ENCODE measurements at places on chromosomes 1 and 21. TPM values are rescaled to one million over a fixed set of nuclear protein-coding genes. Genes with fewer than 3 reads are reported as not detected.

GRCh38 chr1:234763367-234763766 lies 153.4 kb upstream of the IRF2BP2 start:
- DNase-seq: no peak

GRCh38 chr1:29264773-29265389 lies 28.6 kb downstream of the PTPRU start:
- no peak for DNase-seq

DNA sequence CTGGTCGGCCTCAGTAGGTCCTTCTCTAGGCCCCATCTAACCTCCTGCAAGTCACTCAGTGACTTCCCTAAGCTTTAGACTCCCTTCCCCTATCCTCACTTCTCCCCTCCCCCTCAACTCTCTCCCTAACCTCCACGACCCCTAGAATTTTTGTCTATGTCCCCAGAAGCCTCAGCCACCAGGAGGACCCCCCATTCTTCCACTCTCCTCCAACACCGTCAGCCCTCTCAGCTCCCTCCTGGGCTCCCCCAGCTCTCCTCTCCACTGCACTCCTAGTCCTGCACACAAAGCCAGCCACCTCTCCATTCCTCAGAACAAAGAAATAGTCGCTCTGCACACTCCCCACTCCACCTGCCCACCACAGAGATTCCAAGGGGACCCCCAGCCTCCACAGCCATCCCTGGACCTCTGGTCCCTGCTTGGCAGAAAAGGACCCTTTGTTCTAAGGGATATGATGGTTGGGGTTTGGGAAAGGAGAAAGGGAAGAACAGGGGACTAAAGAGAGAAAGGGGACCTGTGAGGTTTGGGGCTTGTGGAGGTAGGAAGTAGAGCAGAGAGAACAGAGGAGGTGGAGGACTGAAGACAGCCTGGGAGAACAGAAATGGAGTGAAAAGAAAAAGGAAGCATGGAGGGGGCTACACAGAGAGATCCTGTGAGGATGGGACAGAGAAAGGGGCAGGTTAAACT lies 2.8 kb downstream of the ARHGEF2 start:
- peak; percentile 39 for DNase-seq

DNA sequence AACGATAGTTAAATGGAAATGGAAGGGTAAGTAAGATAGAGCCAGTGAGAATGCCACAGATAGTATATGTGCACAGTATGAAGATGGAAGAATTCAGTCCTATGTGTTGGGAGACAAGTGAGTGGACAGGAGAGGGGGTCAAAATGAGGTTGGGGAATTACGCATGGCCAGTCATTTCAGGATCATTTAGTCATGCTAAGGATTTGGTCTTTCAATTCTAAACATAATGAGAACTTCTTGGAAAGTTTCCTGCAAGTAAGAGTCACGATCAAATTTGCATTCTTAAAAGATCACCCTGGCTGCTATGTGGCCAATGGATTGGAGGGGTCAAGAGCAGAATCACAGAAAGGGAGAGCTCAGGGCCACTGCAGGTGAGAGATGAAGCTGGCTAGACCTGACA lies 64.0 kb upstream of the KCNK2 start:
- DNase-seq: no peak

- no peak for DNase-seq
These were observed 151.4 kb downstream of the TGFB2 start for GRCh38 chr1:218496561-218496960.

DNA sequence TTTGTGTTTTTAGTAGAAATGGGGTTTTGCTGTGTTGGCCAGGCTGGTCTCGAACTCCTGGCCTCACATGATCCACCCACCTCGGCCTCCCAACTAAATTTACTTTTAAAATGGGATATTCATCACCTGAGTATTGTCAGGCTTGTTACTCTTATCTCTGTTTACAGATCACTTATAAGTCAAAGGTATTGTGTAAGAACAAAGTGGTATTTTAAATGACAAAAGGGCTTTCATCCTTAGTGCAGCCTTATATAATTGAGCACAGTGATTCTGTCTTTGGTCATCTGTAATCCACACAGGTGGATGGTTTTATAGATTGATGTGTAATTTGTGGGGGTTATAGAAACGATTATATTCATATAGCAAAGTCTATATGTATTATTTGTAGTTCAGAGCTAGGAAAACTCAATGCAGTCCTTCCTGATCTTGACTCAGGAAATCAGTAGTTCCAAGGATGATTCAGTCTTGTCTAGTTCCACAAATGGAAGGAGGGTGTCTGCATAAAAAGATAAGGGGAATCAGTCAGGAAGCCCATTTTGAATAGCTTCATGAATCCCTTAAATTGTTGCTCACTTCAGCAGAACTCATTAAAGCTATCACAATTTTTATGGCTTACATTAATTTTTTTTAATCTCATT lies 34.6 kb downstream of the STXBP3 start:
- DNase-seq: no peak

DNA sequence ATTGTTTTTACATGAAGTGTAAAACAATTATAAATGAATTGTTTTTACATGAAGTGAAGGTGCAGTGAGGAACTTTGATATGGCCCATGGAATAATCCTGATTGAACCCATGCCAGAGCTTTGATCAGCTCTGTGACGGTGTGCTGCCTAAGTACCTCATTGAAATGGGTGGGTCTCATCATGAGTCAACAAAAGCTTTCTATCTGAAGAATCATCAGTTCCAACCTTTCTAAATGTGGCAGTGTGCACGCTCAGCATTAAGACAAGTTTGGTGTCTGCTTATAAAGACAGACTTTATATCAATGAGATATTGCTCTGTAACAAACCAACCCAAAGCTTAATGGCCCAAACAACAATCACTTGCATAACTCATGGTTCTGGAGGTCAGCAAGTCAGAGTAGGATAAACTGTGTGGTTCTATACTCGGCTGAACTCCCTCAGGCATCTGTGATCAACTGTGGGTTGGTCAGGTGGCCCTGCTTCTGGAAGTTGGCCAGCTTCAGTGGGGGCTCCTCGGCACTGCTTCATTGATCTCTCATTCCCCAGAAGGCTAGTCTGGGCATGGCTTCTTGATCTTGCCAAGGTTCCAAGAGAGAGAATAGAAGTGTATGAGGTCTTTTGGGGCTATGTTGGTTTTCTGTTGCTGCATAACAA lies 258.0 kb downstream of the LTN1 start:
- no peak for DNase-seq

DNA sequence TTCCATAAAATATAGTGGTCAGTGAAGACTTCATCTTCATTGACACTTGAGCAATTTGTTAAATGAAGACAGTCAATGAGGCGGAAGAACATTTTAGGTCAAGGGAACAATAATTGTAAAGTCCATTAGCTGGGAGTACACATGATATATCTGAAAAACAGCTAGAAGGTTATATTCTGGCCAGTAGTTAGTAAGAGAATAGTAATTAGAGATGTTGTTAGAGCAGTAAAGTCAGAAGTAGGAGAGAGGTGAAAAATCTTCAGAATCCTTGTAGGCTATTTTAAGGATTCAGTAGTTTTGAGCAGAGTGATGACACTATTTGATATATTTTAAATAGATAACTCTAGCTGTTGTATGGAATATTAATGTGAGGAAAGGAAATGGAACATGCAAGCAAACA lies 915.6 kb upstream of the NEGR1 start:
- DNase-seq: no peak

- no peak for DNase-seq
These were observed 58.1 kb downstream of the SSBP3 start for GRCh38 chr1:54347955-54348699.

DNA sequence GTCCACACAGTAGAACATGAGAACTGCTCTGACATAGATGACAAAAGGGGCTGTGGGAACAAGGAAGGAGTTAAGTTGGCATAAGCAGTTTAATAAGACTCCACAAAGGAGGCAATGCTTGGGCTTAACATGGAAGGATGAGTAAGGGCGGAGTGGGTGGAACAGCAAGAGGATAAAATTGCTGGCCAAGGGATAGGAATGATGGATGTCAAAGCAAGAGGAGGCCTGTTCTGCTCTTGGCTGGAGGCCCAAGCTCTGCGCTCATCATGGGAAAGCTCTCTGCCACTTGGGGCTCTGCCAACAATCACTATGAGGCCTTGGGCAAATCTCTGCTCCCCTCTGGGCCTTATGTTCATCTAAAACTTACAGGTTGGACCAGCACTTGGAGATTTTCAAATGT lies 98.3 kb upstream of the CAMK1G start:
- DNase-seq: no peak

- peak; percentile 77 for DNase-seq
These were observed 7.8 kb downstream of the C1orf162 start for GRCh38 chr1:111481387-111482221.

DNA sequence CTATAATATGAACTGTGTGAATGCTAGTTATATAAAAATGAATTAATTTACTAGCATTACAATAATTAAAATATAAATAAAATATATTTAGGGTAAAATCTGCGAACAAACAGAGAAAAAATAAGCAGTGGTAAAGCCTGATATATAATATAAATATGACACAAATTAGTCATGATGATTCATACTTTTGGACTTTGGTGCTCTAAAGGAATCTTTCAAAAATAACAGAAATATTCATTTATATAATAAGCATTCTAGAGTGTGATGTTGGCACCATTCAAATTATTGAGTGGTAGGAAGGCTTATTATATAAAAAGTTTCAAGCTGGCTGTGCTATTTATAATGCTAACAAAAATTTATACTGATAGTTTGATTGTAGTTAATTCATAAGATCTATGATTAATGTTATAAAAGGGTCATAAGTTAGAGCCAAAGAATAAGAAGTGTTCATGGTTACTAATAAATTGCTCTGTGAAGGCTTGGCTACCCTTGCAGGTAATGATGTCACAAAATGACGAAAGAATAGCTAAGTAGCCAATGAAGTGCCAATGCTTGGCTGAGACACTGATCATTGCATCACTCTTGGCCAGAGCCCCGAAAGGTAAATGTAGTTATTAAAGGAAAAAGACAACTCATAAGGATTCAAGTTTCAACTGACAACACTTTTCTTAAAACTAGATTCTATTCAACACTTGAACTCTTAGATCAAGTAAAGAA lies 108.7 kb downstream of the USH2A start:
- DNase-seq: no peak

- peak; percentile 93 for DNase-seq
These were observed 14.4 kb upstream of the TTC39A start for GRCh38 chr1:51344602-51345299.

- no peak for DNase-seq
These were observed 111.5 kb downstream of the CCDC185 start for GRCh38 chr1:223504741-223505140.

DNA sequence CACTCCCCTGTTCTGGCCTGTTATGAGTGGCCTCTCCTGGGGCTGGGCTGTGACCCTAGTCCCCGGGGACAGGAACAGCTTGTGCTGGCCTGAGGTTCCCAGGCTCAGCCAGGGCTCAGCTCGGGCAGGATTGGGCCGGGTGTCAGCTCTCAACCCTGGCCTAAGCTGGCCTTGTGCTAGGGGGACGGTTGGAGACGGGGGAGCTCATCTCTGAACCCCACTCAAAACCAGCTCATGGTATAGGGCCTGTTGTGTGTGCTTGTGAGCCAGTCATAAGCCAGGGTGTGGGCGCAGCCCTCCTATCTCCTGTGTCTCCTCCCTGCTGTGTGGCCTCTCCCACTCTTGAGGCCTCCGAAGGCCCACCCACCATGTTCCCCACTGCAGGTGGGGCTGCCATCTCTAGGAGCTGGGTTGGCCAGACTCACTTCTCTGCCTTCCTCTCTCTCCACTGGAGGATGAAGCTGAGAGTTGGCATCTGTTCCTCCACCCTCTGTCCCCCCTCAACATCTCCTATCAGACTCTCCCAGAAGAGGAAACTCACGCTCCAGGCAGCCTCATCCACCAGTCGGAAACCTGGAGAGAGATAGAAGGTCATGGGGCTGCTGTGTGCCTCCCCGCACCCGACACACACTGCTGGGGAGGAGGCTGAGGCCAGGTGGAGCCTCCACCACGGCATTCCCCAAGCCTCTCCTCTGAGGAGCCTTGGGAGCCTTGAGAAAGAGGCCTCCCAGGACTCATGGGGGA lies 1.4 kb downstream of the PEAR1 start:
- no peak for DNase-seq

DNA sequence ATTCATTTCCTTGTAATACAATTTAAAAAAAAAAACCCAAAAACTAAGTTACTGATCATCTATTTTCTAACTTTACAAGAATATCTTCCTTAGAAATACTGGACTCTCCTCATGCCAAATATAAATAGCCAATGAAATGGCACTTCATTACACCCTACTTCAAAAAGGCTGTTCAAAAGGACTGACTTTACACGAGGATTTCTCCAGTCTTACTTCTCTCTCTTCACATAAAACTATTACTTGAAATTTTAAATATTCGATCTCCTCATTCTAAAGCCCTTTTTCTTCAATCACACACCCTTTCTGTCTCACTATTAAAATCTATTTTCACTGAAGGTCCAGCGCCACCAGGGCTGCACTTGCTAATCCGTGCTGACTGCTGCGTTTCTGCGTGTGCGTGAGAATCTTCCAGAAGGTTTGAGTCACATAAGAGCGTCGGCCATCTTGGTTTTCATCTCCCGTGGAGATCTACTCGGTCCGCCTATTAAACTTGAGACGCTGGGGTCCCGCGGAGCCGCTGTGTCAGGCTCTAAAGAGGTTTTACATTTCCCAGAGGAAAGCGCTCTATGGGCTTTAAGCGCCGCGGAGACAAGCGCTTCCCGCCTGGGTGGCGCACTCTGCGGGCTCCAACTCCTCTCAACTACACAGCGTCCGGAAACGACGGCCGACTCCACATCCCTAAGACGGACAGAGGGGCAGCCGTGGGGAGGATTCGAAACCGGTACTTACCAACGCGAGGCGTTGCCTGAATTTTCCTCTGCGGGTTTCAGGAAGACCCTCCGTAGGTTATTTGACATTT lies 631 bp downstream of the LRIF1 start:
- DNase-seq: peak; percentile 37

GRCh38 chr1:234605983-234606783 lies 3.8 kb downstream of the IRF2BP2 start:
- DNase-seq: no peak

DNA sequence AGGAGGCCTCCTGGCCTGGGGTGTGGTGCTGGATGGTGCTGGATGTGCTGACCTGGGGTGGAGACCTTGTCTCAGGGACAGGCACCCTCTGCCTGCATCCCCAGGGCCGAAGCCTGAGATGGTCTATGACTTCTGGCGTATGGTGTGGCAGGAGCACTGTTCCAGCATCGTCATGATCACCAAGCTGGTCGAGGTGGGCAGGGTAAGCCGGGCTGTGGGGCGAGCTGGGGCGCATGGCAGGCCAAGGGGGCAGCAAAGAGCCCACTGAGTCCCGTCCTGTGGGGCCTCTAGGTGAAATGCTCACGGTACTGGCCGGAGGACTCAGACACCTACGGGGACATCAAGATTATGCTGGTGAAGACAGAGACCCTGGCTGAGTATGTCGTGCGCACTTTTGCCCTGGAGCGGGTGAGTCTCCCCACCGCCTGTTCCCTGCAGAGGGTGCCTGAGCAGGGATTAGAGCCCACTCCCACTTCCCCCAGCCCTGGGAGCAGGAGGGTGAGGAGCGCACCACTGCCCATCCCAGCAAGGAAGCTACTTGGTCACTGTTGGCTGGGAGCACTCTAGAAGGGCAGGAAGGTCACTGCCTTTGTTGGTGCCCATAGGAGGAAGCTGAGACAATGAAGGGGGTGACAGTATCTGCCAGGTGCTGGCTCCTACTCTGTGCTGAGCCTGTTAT lies 75.2 kb downstream of the PTPRU start:
- peak; percentile 45 for DNase-seq

- no peak for DNase-seq
These were observed 39.4 kb downstream of the GLMN start for GRCh38 chr1:92259350-92259749.

GRCh38 chr1:232221802-232222499 lies 408.0 kb downstream of the SIPA1L2 start:
- no peak for DNase-seq

FHAD1 gene
- 0.52 TPM for total RNA-seq

RXFP4 gene
- not detected for total RNA-seq

SLC1A7 gene
- 0.18 TPM for total RNA-seq

IGSF5 gene
- 0.30 TPM for total RNA-seq

RNF2 gene
- 41.3 TPM for total RNA-seq

CDC42BPA gene
- total RNA-seq: 32.4 TPM

Data from H7 (cell line).